NCI-H2029 treated with DMSO at 0.1 percent for 48 hours (cell line): ENCODE measurements at places on chromosomes 2 and 18.

GRCh38 chr2:109080109-109080508 lies 48.9 kb upstream of the SH3RF3 start:
- no peak for DNase-seq

DNA sequence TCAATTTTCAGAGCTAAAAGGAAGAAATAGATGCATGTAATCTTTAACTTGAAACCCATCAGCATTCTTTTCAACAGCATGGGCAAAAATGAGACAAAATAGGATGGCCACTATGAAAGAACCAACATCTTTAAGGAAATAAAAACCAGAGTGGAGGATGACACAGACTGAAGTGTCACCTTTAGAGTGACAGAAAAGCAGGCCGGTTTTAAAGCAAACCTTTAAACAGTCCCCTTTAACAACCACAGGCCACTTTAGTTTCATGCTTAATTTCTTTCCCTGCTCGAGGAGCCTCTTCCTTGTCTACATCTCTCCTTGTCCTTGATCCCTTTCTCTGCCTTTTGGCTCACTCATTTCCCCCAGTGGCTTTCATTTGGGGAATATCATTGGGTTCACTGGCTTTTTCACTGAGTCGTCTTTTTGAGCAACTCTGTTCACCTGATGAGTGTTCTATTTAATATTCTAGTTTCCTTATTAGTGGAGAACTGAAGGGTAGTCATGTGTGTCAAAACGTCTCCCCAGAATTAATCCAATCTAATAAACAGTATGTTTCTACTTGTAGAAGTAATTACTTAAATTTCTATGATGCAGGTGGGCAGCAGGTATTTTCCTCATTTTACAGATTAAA lies 72.5 kb downstream of the DOCK10 start:
- no peak for DNase-seq

DNA sequence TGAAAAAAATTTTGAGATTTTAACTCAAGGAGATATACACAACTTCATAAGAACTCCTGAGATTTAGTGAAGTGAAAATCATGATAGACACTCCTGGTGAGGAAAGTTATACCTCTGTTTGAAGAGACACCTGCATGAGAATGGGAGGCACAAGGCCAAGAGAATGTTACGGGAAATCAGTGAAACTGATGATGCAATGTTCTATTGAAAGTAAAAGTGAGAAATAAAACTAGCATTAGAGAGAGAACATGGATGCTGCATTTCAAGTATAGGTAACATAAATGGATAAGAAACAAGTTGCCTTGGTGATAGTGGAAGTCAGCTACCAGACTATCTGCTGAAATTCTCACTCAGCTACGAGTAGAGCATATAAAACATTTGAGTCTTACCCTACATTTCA lies 562.1 kb upstream of the FANCL start:
- DNase-seq: no peak

GRCh38 chr2:235595422-235596010 lies 101.7 kb downstream of the AGAP1 start:
- no peak for DNase-seq

GRCh38 chr18:47594621-47595086 lies 335.8 kb downstream of the SMAD2 start:
- no peak for DNase-seq

DNA sequence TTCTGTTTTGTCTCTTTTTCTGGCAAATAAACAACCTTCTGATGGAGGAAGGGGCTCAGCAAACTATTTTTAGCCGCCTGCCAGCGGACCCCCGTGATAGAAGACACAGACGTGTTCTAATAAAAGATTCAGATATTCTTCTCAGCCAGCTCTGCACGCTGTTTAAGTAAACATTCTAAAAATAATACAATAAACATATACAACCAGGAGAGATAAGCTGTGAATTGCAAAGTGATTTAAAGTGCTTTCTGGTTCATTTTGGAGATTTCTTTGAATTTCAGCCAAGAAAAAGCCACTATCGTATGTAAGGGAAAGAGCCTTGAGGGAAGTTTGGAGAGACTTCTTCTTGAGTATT lies 201.3 kb downstream of the EPHA4 start:
- DNase-seq: no peak

GRCh38 chr2:85702172-85702571 lies 8.0 kb downstream of the GNLY start:
- DNase-seq: no peak

- no peak for DNase-seq
Observed at GRCh38 chr2:117512307-117512706, 302.2 kb upstream of the DDX18 start.

DNA sequence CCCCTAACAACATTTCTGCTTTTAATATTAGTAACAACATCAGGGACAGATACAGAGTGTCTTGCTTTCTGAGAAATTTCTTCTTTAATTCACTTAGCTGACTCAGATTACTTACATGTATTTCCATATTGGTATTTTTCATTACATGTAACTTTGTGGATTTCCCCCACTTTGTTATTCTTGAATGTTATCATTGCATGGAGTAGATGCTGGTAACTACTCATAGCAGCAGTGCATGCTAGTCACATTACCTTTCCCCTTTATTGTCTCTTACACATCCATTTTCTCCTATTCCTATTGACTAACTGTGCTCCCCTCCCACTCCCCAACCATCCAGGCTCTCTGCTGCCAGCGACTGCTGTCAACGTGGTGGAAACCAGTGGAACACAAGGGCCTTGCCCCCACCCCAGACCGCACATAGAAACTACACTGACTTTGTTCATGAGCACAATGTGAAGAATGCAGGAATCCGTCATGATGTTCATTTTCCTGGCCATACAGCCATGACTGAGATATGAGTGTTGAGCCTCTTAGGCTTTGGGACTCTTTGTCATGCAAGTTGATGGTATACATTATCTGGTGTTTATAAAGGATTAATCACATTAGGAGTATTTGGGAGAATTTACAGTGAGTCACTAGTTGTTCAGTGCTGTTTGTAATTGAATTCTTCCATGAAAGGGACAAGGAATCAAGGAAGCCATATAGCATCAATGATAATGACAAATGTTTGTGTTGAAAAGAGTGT lies 91.0 kb downstream of the EPB41L5 start:
- no peak for DNase-seq

GRCh38 chr2:3102922-3103569 lies 274.6 kb downstream of the EIPR1 start:
- no peak for DNase-seq

DNA sequence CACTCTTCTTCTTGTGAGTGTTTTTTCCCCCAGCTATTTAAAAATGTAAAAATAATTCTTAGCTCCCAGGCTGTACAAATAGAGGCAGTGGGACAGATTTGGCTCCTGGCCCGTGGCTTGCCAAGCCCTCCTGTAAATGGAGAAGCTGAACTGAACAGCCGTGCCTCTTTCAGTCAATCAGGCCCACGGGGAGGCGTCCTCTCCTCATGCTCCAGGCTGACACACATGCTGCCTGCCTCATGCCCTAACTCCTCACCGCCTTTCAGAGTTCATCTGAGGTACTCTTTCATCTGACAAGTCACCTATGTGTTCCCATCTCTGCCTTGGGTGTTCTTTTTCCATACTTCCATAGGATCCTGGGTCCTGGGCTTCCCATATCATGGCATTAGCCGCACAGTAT lies 58.9 kb downstream of the BMP10 start:
- no peak for DNase-seq

DNA sequence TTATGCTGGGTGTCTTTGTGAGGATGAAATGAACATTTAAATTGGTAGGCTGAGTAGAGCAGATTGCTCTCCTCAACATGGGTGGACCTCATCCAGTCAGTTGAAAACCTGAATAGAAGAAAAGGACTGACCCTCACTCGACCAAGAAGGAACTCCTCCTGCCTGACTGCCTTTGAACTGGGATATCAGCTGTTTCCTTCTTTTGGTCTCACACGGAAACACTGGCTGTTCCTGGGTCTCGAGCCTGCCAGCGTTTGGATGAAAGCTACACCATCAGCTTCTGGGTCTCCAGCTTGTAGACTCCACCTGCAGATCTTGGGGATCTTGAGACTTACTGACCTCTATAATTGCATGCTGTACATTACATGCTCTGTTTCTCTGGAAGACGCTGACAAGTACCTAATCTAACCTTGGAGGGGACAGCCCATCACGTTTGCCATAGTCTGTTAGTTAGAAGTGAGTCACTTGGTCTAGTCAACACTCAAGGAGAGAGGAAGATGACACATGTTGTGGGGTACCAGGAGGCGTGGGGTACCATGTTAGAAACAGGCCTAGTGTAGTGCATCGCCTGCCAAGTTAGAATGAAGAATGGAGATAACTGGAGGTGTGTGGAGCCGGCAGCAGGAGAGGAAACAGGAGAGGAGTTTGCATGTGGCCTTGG lies 267.0 kb downstream of the MREG start:
- no peak for DNase-seq

GRCh38 chr2:207394812-207395534 lies 134.8 kb upstream of the CREB1 start:
- no peak for DNase-seq

DNA sequence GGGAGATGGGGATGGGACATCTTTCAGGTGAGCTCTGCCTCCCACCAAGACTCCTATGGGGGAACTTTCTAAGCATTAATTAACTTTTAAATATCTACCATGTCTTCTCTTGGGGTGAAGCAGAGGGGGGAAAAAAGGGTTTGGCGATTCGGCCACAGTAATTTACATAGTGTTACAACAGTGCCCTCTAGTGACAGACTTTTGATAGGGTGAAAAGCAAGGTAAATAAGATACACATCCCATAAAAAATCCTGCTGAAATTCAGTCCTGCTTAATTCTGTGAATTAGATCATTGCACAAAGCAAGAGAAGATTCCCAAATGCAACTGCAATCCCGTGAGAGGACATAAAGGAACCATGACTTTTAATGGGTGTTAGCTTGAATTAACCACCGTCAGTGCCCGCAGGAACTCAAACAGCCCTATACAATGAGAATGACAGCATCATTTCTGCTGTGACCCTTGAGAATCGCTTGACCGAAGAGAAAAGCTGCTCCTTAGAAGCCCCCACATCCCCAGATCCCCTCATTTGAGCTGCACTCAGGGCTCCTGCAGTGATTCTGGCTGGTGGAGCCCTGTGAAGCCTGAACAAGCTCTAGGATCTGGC lies 32.8 kb downstream of the FAM124B start:
- DNase-seq: peak; percentile 41

GRCh38 chr2:106156305-106157296 lies 37.5 kb downstream of the UXS1 start:
- no peak for DNase-seq

DNA sequence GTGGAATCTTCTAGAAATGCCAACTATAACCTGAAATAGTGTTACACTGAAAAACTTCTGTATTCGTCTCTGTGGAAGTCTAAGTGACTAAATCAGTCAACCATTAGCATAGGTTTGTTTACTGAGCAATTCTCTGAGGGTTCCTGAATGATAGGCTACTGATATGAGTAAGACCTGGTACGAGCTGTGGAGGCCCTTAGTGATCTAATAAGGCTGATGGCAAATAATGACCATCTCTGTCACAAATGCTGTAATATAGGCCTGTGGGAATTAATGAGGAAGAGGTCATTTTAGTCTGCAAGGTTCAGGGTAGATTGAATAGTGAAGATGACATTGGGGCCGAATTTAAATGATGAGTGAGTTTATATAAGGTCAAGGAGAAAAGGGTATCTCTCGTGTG lies 82.5 kb downstream of the MGAT5 start:
- DNase-seq: no peak

DNA sequence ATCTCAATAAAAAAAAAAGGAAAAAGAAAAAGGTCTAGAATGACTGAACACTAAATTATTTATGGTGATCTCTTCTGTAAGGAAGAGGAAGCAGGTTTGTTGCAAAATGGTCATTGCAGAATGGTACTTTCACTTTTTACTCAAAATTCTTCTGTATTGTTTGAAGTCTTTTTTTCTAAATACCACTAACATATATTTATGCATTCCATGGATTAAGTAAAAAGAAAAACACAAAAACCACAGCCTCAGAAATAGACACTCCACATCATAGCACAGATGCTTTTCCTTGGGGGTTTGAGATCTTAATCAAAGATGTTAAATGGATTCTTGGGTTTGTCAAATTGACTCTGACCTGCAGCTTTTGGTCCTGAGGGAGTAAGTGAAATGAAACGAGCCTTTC lies 47.4 kb downstream of the RHOB start:
- no peak for DNase-seq

GRCh38 chr2:42513252-42513918 lies 19.6 kb upstream of the KCNG3 start:
- no peak for DNase-seq

- DNase-seq: no peak
Observed at GRCh38 chr18:40642692-40643229, 1312.3 kb upstream of the PIK3C3 start.

DNA sequence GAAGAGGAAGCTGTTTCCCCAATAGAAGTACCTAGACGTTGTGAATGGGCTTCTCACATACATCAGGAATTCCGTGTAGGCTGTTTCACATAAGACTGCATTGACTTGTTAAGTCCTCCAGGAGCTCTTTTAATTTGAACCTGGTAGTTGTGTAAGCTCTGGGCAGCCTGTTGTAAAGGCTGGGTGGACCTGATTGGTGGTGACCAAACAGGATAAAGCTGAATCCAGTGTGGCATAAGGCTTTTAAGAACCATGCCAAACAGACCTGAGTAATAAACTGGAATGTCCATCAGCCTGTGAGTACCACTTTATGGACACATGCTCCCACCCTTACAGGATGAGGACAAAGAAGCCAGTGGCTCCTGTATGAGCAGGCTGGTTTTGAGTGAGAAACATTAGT lies 24.1 kb downstream of the RMND5A start:
- DNase-seq: no peak

- no peak for DNase-seq
Observed at GRCh38 chr18:57004366-57005121, 142.3 kb upstream of the BOD1L2 start.

DNA sequence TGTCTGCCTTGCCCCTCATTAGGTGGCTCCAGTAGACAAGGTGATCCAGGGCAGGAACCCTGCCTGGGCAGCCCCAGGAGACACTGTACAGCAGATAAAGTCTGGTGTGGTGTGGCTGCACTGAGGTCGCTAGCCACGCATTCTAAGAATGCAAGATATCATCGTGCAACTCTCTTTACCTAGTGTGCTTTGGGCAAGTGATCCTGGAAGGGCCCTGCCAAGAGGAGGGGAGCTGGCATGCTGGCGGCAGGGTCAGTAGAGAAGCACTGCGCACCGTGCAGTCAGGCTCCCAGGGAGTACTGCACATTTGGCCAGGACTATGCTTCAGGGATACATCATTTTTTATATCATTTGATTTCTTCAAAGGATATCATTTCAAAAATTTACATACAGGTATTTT lies 195.3 kb upstream of the SMAD2 start:
- no peak for DNase-seq

GRCh38 chr2:18896125-18896764 lies 306.9 kb upstream of the NT5C1B start:
- DNase-seq: no peak

DNA sequence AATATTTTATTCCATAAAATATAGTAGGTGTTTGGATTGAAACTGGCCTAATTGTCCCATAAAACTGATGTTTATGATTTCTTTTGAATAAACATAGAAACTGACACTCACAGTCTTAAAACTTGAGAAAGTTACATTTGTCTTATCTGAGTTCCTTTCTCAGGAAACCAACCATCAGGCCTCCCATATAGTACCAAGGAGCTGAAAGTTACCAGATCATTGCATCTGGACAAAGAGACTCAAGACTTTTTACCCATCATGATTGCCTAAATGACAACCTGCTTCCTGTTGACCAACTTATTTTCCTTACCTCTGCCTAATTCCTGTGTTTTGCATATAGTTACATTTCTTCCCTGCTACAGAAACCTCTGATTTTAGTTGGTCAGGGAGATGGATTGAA lies 137.0 kb upstream of the XPO1 start:
- DNase-seq: no peak
